ENCODE measurements at places on chromosomes 2 and 18.

- H3K4me1 ChIP-seq: no peaks in the 10 kb centered on the region
- no peak for DNase-seq
- no peaks in the 10 kb centered on the region for H3K36me3 ChIP-seq
- H3K27ac ChIP-seq: no peak overlapping the region
- H3K27me3 ChIP-seq: no peaks in the 10 kb centered on the region
Observed at GRCh38 chr2:36701391-36701795, 4.9 kb downstream of the VIT start.

GRCh38 chr2:187989925-187990623 is 301.6 kb upstream of the GULP1 start:
- H3K4me1 ChIP-seq: peaks cover 10% of the 10 kb centered on the region
- no peaks in the 10 kb centered on the region for H3K27me3 ChIP-seq

GRCh38 chr2:121038891-121039616 is 245.9 kb downstream of the TFCP2L1 start:
- H3K4me3 ChIP-seq: no peak overlapping the region
- no peak for DNase-seq
- H3K36me3 ChIP-seq: no peaks in the 10 kb centered on the region

GRCh38 chr18:44543387-44543786 is 137.3 kb upstream of the SETBP1 start:
- H3K36me3 ChIP-seq: no peaks in the 10 kb centered on the region
- no peaks in the 10 kb centered on the region for H3K27me3 ChIP-seq
- DNase-seq: no peak
- H3K4me1 ChIP-seq: no peaks in the 10 kb centered on the region
- H3K27ac ChIP-seq: no peak overlapping the region

DNA sequence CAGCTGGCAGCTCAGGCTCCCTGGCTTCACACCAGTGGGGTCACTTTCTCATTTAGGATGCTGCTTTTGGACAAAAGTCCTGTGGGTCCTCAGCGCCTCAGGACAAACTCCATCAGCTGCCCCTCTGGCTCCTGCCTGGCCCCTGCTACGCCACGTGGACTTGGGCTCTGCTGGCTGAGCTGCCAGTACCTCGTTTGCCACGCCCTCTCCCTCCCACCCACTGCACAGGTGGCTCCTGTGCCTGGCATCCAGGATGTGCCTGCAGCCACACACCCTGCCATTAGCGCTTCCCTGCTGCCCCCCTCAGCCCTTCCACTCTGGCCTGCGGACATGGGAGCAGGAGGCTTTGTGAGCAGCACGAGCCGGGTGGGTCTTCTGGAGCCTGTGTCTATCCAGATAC is 118.9 kb downstream of the ZNF236 start:
- H3K4me1 ChIP-seq: no peaks in the 10 kb centered on the region
- no peak overlapping the region for H3K4me3 ChIP-seq
- DNase-seq: no peak
- no peaks in the 10 kb centered on the region for H3K36me3 ChIP-seq
- no peaks in the 10 kb centered on the region for H3K27me3 ChIP-seq
- H3K27ac ChIP-seq: no peak overlapping the region

DNA sequence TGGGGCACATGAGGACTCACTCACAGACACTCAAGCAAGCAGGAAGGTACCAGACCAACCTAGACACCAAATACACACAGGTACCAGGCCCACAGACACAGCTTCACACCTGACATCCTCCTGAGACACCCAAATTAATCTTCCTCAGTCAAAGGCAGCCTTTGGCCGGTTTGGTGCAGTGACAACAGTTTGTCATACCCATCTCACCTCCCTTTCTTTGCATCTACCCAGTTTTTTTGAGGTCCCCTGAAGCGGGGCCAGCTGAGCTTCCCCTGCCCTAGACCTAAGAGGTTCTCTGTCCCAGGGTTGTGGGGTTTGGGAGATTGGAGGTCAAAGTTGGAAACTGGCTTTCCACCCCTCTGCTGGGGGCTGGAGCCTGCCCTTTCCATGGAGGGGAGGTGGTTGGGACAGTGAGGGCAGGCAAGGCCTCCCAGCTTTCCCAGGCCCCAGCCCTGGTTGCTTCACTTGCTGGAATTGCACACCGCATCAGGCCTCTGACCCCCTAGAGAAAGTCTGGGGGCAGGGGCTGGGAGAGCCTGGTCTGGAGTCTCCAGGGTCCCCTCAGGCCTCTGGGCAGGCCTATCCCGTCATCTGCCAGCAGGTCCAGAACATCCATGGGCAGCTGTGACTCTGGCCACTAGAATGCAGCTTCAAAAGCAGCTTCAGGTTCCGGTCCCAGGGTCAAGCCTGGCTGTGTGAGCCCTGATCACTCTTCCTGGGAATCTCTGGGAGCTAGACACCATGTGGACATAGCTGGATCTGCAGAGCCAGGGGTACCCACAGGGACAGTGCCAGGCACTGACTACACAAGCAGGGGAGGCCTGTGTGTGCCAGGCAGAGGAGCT is 12.5 kb upstream of the TEX261 start:
- no peaks in the 10 kb centered on the region for H3K27me3 ChIP-seq
- H3K4me1 ChIP-seq: peaks cover under 1% of the 10 kb centered on the region
- no peak for DNase-seq

DNA sequence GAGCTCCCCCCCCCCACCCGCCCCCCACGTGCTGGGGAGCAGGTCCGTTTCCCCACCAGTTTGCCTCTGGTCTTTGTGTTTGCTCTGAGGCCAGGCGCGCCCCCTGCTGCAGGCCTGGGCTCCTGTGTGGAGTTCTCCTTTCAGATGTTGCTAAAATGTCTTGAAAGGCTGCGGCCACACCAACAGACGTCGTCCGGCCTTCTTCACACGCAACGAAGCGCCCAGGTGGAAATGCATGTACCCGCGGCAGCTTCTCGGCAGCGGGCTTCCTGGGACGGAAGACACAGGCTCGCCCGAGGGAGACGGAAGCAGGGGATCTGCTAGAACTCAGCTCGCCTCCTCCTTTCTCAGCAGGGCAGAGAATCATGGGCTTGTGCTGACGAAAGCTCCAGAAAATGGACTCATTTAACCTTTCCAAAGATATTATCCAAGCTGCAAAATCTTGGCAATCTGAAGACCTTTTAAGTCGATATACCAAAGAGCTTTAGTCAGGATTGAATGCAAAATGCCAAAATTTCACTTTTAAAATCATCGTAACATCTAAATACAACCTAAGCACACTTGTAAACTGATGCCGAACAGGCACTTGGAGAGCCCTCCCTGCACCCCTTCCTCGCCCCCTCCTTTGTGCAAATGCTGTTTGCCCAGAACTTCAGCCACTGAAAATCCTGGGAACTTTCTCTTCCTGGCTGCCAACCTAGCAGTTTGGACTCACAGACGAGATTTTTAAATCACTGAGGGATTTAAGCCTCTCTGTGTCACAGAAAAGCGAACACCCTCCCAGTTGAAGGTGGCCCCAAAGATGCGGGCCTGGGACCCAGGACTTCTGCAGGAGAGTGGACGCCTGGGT is 125.5 kb upstream of the ZNF516 start:
- peak; percentile 41 for DNase-seq
- no peaks in the 10 kb centered on the region for H3K36me3 ChIP-seq
- peak overlapping the region; percentile 31 for H3K4me3 ChIP-seq

DNA sequence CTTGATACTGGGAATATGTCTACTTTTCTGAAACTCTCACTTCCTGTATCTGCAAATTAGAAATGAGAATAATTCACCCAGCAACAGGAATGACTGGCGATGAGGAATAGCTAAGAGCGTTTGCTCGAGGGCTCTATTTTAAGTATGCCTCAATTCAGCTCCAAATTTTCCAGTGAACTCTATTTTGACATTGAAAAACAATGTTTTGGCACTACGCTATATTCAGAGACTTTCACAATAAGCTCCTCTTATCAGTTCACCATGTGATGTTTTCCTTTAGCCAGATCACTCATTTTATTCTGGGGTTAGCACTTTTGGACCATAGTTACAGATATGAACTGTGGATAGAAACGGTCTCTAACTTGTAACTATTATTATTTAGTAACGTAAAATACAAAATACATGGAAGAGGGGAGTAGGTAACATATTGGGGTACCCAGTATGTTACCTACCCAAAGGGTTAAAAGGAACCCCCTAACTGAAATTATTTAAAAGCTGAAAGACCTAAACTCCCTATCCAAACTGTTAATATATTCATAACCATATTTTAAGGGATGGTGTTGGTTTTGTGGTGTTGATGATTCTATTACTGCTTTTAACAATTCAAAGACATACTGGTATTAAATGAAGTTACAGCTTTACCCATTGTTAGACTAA is 28.1 kb downstream of the SLC40A1 start:
- DNase-seq: no peak
- H3K4me1 ChIP-seq: no peaks in the 10 kb centered on the region
- no peaks in the 10 kb centered on the region for H3K36me3 ChIP-seq
- no peak overlapping the region for H3K4me3 ChIP-seq
- H3K27ac ChIP-seq: no peak overlapping the region
- no peaks in the 10 kb centered on the region for H3K27me3 ChIP-seq

DNA sequence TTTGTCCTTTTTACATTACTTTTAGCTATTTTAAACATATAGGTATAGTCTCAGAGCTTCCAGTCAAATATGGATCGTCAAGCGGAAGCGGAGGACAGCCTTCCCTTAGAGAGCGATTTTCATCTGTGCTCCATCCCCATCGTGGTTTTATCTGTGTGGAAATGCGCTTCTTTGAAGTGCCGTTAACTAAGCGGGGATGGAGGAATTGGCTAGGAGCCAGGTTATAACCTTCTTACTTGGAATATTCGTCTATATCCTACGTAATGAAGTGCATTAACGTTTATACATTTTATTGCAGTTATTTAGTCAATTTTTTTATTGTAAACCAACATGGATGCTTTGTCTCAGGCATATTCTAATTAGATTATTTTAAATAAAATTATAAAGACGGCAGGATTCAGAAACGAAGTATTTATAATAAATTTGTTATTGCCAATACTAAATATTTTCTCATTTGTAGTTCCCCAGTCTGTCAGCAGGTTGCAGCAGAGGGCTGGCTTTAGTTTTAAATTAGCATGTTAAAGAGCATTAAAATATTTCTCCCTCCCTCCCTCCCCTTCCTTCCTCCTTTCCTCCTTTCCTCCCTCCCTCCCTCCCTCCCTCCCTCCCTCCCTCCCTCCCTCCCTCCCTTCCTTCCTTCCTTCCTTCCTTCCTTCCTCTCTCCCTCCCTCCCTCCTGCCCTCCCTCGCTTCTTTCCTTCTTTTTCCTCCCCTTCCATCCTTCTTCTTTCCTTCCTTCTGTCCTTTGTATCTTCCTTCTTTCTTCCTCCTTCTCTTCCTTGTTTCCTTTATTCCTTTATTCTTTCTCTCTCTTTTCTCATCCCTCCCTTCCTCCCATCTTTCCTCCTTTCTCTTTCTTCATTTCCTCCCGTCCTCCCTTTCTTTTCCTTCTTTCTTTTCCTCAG is 80.6 kb upstream of the DOCK10 start:
- no peak overlapping the region for H3K27ac ChIP-seq
- H3K4me1 ChIP-seq: peaks cover 2% of the 10 kb centered on the region
- H3K27me3 ChIP-seq: no peaks in the 10 kb centered on the region
- H3K4me3 ChIP-seq: no peak overlapping the region
- DNase-seq: no peak
- no peaks in the 10 kb centered on the region for H3K36me3 ChIP-seq

GRCh38 chr2:207328944-207329386 is 163.2 kb upstream of the KLF7 start:
- no peak overlapping the region for H3K27ac ChIP-seq
- H3K27me3 ChIP-seq: no peaks in the 10 kb centered on the region
- no peaks in the 10 kb centered on the region for H3K36me3 ChIP-seq
- H3K4me1 ChIP-seq: no peaks in the 10 kb centered on the region
- no peak overlapping the region for H3K4me3 ChIP-seq

- no peaks in the 10 kb centered on the region for H3K27me3 ChIP-seq
- DNase-seq: no peak
- no peak overlapping the region for H3K4me3 ChIP-seq
- H3K36me3 ChIP-seq: no peaks in the 10 kb centered on the region
Observed at GRCh38 chr2:31067259-31067658, 71.0 kb downstream of the GALNT14 start.

- no peak for DNase-seq
- H3K4me3 ChIP-seq: no peak overlapping the region
- no peaks in the 10 kb centered on the region for H3K27me3 ChIP-seq
Observed at GRCh38 chr2:196489371-196489770, 150.1 kb upstream of the CCDC150 start.

DNA sequence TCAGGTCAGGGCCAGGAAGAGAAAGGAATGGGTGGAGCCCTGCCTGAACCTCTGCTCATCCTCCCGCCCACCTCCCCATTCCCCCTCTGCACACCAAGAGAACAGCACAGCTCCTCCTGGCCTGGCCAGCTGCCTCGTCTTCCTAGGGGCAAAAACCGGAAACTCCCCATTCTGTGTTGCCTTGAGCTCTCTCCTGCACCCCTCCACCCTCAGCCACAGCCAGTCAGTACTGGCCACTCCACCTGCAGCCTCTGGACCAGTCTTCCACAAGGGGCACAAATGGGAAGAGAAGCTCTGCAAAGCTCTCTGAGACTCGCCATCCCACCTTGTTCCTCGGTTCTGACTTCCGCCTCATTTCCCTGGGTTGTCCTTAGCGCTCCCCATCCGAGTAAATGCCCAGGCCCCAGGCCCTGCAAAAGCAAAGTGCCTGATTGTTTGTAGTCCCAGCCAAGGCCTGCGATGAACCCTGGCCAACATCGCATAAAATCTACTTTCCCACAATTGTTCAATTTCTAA is 39.3 kb upstream of the SLC35G4 start:
- no peak overlapping the region for H3K27ac ChIP-seq
- H3K27me3 ChIP-seq: no peaks in the 10 kb centered on the region
- no peaks in the 10 kb centered on the region for H3K36me3 ChIP-seq
- H3K4me1 ChIP-seq: no peaks in the 10 kb centered on the region

DNA sequence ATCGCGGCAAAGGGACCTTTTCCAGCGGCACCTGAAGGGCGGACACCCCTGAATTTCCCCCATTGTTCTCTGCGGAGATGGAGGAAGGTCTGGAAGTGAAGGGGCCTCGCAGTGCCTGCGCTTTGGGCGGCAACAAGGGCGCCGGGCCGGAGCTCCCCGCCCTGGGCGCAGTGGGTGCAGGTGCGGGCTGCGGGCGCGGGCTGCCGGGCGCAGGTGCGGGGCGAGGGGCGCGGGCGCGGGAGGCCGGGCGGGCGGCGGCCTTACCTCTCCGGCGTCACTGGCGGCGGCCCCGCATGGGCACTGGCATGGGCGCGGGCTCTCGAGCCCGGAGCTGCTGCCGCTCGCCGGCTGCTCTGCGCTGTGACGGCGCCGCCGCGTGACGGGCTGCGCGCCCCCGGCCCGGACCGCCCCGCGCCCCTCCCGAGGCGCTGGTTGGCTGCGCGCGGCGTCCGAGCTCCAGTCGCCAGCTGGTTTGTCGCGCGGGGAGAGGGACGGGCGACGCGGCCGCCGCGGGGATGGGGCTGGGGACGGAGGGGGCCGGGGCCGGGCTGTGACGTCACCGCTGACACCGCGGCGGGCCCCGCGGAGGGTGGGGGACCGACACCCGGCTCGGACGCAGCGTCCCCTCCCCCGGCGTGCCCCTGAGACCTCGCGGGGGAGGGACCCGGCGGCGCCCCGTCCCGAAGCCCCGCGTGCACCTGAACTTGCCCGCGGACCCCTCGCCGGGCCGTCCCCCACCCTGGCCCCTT is at the start of gene KIF1A:
KIF1A (minus strand) TSS at position 362 of the 749 bp plus-strand sequence. CDS start 22,467 bp downstream, outside the sequence.
- H3K27ac ChIP-seq: no peak within 1 kb of the TSS
- H3K4me3 ChIP-seq: peak within 1 kb of the TSS; percentile 77
- H3K36me3 ChIP-seq: peaks cover 10% of the 10 kb centered on the region
- peaks cover 5% of the 10 kb centered on the region for H3K4me1 ChIP-seq

All from iPS DF 6.9 (cell line).